ENCODE measurements at places on chromosomes 7 and 10. TPM values are rescaled to one million over a fixed set of nuclear protein-coding genes. Genes with fewer than 3 reads are reported as not detected.

The ANKRD7 gene
- total RNA-seq = not detected

The ZNF438 gene
- 7.4 TPM for total RNA-seq

The EPO gene
- not detected for total RNA-seq

DNA sequence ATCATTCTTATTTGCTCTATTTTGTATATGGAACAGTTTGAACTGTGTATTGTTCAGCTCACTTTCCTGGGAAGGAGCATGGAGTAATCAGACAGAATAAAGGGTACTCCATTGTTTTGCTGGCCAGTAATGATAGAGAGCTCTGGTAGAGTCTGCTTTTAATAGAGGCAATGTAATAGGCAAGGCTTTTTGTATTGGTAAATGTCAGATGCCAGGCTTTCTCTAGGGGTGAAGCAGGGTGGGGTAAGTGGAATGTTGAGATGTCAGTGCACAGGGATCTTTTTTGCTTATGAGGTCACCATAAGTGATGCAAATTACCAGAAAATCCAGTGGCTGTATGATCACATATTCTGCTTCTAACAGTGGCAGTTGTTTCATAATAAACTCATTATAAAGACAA, 1088.3 kb upstream of the SORCS1 start:
- no peak for DNase-seq
- H3K4me3 ChIP-seq = no peak overlapping the region
- no peaks in the 10 kb centered on the region for H3K36me3 ChIP-seq
- no peaks in the 10 kb centered on the region for H3K27me3 ChIP-seq
- no peaks in the 10 kb centered on the region for H3K4me1 ChIP-seq

- no peak overlapping the region for H3K27ac ChIP-seq
- DNase-seq = no peak
- H3K4me1 ChIP-seq = no peaks in the 10 kb centered on the region
These were observed 8.9 kb downstream of the COL1A2 start for GRCh38 chr7:94403546-94403945.

DNA sequence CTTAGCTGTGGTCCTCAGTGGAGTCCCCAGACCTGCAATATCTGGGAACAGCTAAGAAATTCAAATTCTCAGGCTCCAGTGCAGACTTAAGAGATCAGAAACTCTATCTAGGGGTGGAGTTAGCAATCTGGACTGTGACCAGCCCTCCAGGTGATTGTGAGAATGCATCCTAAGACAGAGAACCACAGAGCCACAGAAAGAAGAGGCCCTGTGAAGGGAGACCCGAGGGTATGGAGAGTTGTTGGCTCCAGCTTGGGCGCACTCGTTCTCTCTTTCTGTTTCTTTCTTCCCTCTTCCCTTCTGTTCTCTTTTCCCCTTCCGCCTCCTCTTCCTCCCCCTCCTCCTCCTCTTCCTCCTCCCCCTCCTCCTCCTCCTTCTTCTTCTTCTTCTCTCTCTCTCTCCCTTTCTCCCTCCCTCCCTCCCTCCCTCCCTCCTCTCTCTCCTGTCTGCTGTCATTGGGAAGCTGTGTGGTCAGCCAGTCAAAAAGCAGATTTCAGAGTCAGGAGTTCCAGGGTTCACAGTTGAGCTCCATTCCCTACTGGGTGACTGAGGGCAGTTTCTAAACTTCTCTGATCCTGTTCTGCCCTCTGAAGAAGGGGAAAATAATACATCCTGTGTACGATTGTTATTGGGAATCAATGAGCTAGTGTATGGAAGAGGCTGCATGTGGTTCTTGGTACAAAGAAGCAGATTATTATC, 62.1 kb upstream of the STEAP1B start:
- H3K4me3 ChIP-seq = no peak overlapping the region
- peaks cover 39% of the 10 kb centered on the region for H3K4me1 ChIP-seq
- DNase-seq = no peak
- peaks cover 14% of the 10 kb centered on the region for H3K27me3 ChIP-seq
- no peaks in the 10 kb centered on the region for H3K36me3 ChIP-seq

GRCh38 chr7:70458745-70459144, 673.2 kb upstream of the GALNT17 start:
- no peak overlapping the region for H3K27ac ChIP-seq
- H3K27me3 ChIP-seq = no peaks in the 10 kb centered on the region
- no peak for DNase-seq
- no peaks in the 10 kb centered on the region for H3K36me3 ChIP-seq
- H3K4me3 ChIP-seq = no peak overlapping the region
- H3K4me1 ChIP-seq = no peaks in the 10 kb centered on the region

DNA sequence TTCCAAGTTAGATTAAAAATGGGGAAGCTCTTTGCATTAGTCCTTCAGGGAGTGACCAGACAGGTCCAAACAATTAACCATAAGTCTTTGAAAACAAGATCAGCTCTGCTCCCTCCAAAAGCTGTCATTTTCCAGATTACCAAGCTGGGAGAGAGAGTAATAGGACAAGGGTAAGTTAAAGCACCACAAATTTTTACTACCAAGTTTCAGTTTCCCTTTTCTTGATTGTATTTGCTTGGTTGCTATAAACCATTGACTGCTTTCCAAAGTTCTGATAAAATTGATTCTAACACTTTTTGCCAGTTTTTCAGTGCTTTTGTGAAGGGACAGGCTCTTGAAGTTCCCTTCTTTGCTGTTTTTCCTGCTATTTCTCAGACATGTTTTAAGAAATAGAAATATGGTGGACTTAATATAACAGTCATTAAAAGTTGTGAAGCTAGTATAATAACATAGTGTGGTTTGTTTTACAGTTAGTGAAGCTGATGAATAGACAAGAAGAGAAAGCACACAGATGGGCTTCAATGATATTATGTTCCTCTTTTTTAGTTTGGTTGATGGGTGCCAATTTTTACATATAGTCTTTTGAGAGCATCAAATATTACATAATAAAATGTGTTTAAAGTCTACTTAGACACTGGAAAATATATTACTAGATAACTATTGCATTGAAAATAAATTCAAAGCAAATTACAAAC, 40.0 kb upstream of the ZNF365 start:
- H3K36me3 ChIP-seq = no peaks in the 10 kb centered on the region
- H3K27me3 ChIP-seq = no peaks in the 10 kb centered on the region
- no peak overlapping the region for H3K27ac ChIP-seq
- H3K4me1 ChIP-seq = no peaks in the 10 kb centered on the region
- no peak overlapping the region for H3K4me3 ChIP-seq
- no peak for DNase-seq

GRCh38 chr10:71036297-71036966, 148.1 kb upstream of the PCBD1 start:
- H3K36me3 ChIP-seq = no peaks in the 10 kb centered on the region
- H3K4me3 ChIP-seq = no peak overlapping the region
- H3K27ac ChIP-seq = no peak overlapping the region
- no peaks in the 10 kb centered on the region for H3K4me1 ChIP-seq
- H3K27me3 ChIP-seq = no peaks in the 10 kb centered on the region
